ENCODE measurements at places on chromosomes 7 and 10.

- DNase-seq, result no peak
Measured at GRCh38 chr10:8600192-8600591, 545.7 kb downstream of the GATA3 start.

- no peak for DNase-seq
Measured at GRCh38 chr10:116636976-116637375, 16.2 kb downstream of the PNLIPRP2 start.

DNA sequence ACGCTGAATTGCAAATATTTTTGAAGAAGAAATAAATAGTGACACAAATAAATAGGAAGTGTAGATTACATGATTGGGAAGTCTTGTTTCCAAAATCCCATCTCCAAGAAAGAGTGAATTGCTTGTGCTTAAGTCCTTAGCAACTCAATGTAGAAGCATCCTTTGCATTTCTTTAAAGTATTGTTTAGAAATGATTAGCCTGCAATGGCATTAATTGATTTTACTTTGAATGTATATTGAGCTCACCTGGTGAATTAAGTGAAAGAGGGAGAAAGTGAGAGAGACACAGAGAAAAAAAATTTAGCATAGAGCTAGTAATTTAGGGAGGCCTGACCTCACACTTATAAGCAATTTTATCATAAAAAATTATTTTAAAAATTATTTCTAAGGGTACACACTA is 49.0 kb upstream of the PCLO start:
- no peak for DNase-seq

DNA sequence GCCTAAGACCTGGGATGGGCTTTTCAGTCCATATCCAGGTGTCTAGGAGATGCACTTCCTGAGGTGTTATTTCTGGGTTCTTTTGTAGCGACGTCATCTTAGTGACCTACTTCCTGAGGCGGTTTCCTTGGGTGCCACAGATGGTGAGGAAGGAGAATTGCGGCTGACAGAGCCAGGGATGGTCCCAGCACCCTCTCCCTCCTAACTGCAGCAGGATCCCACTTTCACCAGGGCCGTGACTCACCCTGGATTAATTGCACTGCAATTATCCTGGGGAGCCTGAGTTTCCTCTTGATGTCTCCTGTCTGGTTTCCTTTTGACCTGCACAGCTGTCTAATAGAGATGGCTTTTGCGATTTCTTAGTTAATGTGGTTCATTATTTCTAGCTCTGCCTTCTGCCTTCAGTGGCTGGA is 271.7 kb downstream of the TCF7L2 start:
- no peak for DNase-seq

DNA sequence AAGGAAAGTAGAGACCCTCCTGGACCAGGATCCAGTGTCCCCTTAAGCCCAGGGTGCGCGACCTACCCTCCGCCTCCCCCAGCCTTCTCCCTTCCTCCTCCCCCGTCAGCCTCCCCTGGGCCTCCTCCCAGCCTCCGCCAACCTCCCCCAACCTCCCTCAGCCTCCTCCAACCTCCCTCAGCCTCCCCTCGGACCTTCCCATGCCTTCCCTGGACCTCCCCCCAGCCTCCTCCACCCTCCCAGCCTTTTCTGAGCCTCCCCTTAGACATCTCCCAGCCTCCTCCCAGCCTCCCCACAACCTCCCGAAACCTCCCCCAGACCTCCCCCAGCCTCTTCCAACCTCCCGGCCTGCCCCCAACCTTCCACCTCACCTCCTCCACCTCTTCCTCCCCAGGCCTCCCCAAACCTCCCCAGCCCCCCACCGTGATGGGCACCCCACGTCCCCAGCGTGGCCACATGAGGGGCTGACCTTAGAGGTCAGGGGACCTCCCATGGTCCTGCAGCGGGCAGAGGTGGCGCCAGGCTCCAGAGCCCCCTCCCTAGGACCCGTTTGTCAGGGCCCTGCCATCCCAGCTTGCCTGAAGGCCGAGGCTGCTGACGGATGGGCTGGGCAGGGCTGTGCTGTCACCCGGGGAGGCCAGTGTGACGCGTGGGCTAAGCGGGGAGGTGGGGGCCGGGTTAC is 18.8 kb downstream of the FAM20C start:
- DNase-seq, result no peak

DNA sequence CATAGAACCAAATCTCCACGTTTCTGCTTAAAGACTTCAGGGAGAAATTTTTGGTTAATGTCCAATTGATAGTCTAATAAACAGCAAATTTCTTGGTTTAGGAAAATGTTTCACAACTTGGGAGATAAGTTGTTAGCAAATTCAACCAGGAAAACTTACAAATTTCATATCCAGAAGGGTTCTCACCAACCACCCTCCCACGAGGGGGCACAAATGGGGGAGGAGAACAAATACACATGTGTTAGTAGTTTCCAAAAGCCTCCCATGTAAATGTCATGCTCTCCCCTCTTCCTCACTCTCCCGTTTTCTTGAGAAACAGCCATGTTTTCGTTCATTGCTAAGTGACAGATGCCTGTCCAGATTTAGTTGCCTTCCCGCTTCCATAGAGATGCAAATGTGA is 10.5 kb downstream of the DOCK4 start:
- DNase-seq, result no peak

DNA sequence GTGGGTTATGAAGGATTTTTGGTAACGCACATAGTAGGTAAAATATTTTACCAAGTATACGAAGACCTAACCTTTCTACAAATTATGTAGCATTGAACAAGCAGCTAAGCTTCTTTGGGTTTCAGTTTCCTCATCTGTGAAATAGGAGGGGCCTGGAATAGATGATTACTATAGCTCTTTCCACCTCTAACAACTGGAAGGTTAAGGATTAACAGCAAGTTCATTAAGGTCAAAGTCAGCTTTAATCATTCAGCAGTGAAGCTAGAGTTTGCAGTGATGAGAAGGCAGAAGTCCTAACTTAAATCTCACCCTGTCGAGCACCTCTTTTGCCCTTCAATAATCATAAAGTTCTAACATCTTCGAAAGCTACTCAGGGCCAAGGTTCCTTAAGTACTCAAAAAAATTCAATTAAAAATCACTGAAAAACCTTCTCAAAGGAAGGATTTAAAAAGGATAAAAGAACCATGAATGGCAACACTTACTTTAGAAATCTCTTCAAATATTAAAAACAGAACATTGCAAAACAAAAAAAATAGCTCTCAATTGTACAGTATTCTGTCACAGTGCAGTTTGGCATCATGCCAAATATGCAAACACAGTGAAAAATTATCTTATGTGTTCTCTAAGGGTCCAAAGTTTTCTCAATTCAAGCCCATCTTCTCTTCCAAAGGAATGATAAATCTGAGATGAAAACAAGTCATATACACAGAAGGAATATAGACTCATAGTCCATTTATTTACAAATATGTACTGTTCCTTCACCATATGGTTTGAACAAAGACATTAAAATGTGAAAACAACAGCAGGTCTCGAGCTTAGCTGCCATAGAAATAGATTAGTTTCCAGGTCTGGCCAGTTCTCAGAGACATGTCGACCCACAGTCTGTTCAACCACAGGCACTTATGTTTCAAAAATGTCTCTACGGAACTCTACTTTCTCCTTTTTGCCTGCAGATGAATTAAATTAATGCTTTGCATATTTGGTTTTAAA is 152.0 kb upstream of the SLC13A1 start:
- DNase-seq, result no peak

GRCh38 chr7:156614434-156615264 is 25.9 kb upstream of the RNF32 start:
- DNase-seq, result no peak

GRCh38 chr10:61338146-61338545 is 115.0 kb downstream of the TMEM26 start:
- no peak for DNase-seq

GRCh38 chr7:94556028-94556427 is 46.4 kb downstream of the CASD1 start:
- DNase-seq, result no peak

Measured in thyroid gland (tissue), 4 donors.